Kasumi-1 (cell line): ENCODE measurements at places on chromosomes 12 and 14.

GRCh38 chr12:132432721-132433577 lies 57.0 kb upstream of the FBRSL1 start:
- no peak for DNase-seq

- DNase-seq, result no peak
Measured at GRCh38 chr14:55752580-55753390, 172.8 kb downstream of the KTN1 start.

- no peak for DNase-seq
Measured at GRCh38 chr14:23444314-23444713, 8.9 kb upstream of the MYH7 start.

- DNase-seq, result no peak
Measured at GRCh38 chr14:55274751-55275150, 3.5 kb downstream of the FBXO34 start.

DNA sequence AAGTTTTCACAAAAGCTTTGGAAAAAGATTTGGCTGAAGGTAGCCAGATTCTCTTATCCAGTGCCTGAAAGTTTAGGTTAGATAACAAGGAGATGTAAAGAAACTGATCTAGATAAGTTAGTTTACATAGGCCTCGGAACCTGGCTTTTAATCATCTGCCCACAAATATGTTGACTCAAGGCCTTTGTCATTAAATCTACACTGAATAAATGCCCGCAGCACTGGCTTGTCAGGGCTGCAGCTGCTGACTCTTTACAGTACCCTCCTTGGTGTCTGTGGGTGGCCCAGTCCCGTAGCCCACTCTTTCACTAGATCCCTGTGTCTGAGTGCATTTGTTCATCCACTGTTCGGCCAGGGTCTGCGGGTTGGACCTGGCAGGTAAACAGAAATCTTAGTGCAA lies 58.0 kb downstream of the TMEM116 start:
- no peak for DNase-seq

DNA sequence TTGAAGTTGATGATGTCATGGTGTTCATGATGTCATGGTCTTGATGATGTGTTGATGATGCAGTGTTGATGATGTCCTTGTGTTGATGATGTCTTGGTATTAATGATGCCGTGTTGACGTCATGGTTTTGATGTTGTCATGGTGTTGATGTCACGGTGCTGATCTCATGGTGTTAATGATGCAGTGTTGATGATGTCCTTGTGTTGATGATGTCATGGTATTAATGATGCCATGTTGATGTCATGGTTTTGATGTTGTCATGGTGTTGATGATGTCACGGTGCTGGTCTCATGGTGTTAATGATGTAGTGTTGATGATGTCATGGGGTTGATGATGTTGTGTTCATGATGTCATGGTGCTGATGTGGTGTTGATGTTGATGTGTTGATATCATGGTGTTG lies 48.0 kb upstream of the RIMBP2 start:
- DNase-seq, result no peak

DNA sequence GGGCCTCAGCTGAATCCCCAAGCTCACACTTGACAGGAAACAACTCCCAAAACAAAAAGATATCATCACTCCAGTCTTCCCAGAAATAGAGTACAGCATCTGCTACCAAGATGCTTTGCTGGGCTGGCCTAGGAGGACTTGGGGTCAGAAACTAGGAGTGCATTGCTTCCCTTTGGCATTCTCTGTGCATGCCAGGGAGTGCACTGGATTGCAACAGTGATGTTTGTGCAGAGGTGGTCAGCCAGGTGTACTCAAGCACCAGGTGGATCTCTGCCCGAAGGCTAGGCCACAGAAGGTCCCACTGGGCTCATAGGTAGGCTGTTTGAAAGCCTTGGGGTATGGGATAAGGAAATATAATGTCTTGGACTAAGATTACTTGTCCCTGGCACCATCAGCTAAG lies 51.1 kb downstream of the RAB35 start:
- no peak for DNase-seq

- peak; percentile 25 for DNase-seq
Measured at GRCh38 chr12:662566-663292, 516 bp downstream of the NINJ2 start.

DNA sequence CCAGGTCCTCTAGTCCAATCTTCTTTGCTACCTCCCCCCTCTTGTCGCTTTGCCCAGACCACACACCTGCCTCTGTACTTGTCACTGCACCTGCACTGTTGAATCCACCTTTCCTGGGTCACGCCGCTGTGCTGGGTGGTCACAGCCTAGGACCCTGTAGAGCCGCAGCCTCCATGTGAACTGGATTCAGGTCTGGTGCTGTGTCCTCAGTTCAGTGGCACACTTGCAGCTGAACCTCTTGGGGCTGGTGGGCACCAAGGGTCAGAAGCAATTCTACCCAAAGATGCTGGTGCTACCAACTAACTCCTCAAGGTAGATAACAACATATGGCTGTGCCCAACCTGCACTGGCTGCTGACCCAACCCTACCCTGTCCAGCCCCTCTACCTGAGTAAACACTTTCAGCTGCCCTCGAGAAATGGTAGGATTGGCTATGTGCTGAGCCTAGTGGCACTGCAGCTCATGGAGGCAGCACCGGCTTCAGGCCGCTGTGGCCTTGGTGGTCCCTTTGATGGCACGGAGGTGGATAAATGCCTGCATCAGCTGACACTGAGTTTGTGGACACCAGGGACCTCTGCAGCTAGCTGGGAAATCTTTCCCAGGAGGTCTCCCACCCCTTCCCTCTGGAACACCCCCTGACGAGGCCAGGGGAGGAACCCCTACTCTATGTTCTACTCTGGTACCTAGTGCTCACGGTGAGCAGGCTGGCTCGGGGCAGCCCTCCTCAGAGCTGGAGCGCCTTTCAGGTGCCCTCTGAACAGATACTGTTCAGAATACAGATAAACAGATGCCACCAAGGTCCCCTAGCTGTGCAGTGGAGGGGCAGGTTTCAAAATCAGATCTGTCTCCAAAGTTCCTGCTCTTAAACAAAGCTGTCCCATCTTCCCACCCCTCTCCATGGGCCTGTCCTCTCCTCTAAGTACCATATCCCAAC lies 14.3 kb downstream of the AGAP2 start:
- no peak for DNase-seq

DNA sequence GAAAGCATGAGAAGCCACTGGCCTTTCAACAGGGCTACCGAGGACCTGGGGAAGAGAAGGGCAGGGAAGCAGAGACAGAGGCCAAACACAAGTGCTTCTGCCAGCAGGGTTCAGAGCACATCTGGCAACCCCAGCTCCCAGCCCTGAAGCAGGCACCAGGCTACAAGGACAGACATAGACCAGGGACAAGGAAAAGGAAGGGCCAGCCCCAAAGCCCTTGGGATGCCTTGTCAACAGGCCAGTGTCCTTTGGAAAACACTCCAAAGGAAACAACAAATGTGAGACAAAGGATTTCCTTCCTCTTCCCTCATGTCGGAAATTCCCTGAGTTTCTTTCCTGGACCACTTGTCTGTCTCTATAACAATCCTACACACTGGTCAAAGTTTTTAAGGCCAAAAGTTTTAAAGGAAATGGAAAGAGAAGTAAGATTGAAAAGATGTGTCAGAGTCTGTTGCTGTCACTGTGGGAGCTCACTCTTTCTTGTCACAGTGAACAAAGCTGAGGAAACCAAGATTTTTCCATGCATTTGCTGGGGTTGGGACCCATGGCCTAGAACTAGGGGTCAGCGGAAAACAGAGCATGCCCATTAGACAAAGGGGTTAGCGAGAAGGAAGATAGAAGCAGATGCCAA lies 59.4 kb downstream of the TTC9 start:
- no peak for DNase-seq

DNA sequence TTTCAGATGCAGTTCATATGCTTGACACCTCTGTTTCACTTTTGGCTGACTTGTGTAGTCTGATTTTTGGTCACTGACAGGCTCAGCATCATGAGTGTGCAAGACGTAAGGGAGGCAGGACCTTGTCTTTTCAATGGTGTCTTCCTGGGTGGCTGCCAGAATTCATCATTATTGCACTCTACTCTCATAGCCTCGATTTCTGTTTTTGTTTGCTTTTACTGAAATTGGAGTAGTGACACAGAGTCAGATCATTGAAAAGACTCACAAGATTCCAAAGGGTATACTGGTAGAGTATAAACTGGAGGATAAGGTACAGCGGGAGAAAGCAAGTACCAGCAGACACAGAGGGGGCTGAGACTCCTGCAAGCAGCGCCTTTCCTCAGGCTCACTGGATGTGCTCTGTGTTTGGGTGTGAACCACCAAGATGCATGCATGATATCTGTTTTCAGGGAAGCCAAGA lies 126.3 kb upstream of the FGD4 start:
- no peak for DNase-seq

GRCh38 chr12:6241495-6241894 lies 41.3 kb downstream of the CD9 start:
- no peak for DNase-seq

DNA sequence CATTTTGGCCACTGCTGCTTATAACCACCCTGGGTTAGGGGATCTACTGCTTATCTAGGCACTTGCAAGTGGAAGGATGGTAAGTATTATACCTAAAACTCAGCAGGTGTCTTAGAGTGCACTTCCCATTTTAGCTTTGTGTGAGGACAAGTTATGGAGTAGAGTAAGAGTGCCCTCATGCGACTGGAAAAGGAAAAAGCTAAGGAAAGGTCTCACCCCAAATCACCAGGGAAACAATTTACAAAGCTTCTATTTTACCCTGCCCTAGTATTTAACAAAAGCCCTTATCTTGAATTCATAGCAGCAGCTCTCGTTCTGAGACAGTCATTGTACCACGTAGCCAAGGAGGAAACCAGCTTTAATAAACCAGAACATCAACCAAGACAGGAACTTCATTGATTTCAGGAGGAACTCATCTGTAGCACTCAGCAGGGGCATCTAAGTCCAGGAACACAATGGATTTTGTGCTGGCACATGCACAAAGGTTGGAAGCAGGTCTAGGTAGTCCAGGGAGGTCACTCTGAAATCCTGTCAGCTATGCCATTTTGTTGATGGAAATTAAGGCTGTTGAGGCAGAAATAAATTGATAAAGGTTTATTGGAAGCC lies 2.9 kb downstream of the RDH12 start:
- peak; percentile 83 for DNase-seq

DNA sequence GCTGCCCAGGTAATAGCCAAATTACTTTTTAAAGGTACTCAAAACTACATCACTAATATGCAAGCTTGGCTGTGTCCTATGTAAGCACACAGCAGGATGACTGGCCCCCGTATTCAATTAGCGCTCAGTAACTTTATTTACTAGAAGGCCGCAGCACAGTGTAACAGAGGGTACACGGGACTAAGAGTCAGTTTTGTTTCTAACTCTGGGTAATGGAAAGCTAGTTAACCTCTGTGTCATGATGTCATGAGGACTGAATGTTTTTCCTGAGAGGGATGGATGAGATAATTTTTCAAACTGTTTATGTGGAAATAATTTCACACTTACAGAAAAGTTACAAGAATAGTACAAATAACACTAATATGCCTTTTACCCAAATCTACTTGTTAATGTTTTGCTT lies 27.1 kb downstream of the GALNT4 start:
- DNase-seq, result no peak

DNA sequence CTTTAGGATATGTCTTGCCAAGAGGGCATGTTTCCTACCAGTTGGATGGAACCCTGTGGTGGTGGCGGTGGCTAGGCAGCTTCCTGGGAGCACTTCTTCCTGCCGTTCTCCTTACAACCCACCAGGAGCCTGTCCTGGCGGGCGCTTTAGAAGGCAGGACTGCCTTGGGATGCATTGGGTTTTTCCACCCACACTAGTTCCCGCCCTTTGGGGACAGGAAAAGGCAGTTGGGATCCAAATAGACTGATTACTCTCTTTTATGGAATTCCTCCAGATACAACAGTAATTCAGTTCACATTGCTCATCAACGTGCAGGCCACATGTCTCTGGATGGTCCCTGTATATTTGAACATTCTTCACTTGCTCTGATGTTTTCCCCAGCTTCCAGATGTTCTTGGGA lies 305.7 kb upstream of the SSTR1 start:
- DNase-seq, result no peak

DNA sequence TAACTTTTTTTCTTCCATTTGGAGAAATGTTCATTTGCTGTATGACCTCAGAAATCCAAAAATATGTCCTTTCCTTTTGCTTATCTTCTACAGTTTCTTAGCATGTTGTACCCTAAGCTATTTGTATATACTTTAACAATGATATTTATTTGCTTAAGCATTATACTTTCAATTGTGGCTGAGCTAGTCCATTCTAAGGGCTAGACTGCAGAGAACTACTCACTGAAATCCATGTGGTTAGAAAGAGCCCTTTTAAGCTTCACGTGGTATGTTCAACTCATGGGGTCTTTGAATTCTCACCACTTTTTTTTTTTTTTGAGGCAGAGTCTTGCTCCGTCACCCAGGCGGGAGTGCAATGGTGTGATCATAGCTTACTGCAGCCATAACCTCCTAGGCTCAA lies 122.5 kb downstream of the HMGA2 start:
- DNase-seq, result no peak

DNA sequence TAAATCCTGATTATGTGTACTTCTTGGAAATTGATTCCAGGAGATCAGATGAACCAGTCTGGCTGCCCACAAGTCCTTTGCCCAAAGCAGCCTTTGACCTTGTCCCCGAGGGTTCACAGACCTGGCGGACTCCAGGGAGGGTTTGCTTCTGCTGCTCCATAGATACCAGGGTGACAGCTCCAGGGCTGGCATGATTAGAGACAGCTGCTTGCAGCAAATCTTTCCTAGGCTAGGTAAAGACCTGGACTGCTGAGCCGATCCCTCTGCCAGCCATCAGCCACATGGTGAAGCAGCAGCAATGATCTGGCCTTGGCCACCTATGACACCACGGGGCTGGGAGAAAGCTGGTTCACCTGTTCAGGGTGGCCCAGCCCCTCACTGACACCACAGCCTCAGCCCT lies 10.1 kb upstream of the TBX5 start:
- no peak for DNase-seq

DNA sequence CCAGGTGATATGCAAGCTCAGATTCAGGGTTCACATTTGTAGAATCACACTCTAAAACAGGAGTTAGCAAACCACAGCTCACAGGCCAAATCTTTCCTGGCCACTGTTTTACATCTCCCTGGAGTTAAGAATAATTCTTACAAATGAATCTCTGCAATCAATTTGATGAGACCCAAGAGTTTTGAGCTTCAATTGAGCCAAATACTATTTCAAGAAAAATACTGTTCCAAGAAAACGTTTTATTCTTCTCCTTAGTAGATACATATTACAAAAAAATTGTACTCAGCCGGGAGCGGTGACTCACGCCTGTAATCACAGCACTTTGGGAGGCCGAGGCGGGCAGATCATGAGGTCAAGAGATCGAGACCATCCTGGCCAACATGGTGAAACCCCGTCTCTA lies 2.5 kb downstream of the PTGDR start:
- no peak for DNase-seq

DNA sequence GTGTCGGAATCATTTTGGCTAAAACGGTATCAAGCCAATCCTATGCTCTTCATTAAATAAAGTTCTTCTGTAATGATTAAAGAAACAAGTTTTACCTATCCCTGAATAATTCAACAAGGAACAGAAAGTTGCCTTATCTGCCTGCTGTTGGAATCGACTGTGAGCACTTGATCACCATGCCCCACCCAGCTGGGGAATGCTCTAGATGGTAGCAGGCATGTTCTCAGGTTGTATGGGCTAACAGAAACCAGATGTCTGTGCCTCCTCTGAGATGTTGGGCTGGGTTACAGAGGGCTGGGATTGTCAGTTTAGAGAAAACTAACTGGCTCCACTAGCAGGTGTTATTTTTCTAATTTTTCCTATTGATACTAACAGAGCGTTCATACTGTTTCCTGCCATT lies 28.9 kb downstream of the RTRAF start:
- DNase-seq, result no peak

- DNase-seq, result peak; percentile 70
Measured at GRCh38 chr12:89179983-89180382, 172.3 kb downstream of the DUSP6 start.
